Activated naive CD4-positive, alpha-beta T cell treated with anti-CD3 and anti-CD28 coated beads for 36 hours (primary cell): ENCODE measurements at places on chromosomes 4 and X. TPM values are rescaled to one million over a fixed set of nuclear protein-coding genes. Genes with fewer than 3 reads are reported as not detected.

GRCh38 chrX:42988700-42989099 lies 210.7 kb upstream of the PPP1R2C start:
- no peak for DNase-seq

DNA sequence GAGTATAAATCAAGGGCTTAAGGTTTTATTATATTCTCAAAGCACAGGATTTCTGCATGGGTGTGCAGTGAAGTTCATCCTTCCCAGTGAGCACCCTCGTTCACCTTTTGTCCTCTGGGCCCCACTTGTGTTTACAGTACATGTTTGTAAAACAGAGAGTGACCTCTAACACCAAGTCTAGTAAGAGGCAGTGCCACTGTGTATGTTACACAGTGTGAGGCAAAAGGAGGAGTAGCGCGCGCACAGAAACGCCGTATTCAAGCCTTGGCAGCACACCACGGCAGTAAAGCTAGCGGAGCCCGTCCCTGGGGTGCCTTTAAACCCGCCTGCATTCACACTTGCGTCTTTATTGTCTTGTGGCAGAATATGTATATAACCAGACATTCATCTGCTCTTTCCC lies 51.9 kb downstream of the CCNI start:
- DNase-seq, result no peak

The CCKAR gene
- total RNA-seq, result not detected

The FGFBP2 gene
- total RNA-seq, result not detected

The BMP3 gene
- not detected for total RNA-seq

- no peak for DNase-seq
Observed at GRCh38 chr4:113602646-113603228, 158.8 kb downstream of the CAMK2D start.

- no peak for DNase-seq
Observed at GRCh38 chr4:26368685-26369084, 47.9 kb downstream of the RBPJ start.

The PRSS12 gene
- not detected for total RNA-seq

DNA sequence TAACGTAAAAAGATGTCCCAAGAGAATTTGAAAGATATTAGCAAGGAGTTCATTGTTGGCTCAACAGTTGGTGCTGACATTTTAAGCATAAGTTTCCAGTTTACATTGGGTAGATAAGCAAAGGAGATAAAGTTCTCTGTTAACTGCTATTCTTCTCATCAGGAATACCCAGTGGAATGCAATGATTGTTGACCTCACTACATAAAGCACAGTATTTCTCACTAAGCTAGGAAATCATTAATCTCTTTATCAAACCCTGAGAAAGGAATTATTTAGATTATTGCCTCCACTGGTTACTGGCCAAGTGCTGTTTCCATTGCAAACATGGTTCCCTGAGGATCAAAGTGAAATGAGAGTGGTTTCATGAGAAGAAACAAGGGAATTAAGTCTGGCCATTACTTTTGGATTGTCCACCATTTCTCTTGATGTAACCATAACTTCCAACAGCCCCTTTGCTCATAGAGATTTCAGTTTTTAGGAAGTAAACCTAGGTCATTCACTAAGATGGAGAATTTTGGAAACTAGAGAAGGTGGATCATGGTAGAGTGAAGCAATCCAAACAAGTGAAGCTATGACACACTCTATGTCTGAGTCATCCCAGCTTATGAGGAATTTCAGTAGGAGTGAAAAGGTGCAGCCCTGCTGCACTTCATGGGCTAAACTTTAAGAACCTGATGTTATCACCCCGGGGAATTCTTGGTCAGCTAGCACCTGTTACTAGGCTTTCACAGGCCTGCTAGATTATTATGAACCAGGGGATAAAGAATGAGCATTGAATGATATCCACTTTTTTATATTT lies 163.4 kb downstream of the AREG start:
- no peak for DNase-seq

GRCh38 chrX:31962256-31962655 lies 890.4 kb upstream of the FTHL17 start:
- no peak for DNase-seq

GRCh38 chr4:110106931-110107296 lies 91.5 kb downstream of the ELOVL6 start:
- no peak for DNase-seq

The AFM gene
- total RNA-seq, result not detected

- DNase-seq, result no peak
Observed at GRCh38 chr4:26009502-26009901, 95.5 kb downstream of the SMIM20 start.

GRCh38 chr4:114986133-114986532 lies 127.3 kb downstream of the NDST4 start:
- DNase-seq, result no peak

DNA sequence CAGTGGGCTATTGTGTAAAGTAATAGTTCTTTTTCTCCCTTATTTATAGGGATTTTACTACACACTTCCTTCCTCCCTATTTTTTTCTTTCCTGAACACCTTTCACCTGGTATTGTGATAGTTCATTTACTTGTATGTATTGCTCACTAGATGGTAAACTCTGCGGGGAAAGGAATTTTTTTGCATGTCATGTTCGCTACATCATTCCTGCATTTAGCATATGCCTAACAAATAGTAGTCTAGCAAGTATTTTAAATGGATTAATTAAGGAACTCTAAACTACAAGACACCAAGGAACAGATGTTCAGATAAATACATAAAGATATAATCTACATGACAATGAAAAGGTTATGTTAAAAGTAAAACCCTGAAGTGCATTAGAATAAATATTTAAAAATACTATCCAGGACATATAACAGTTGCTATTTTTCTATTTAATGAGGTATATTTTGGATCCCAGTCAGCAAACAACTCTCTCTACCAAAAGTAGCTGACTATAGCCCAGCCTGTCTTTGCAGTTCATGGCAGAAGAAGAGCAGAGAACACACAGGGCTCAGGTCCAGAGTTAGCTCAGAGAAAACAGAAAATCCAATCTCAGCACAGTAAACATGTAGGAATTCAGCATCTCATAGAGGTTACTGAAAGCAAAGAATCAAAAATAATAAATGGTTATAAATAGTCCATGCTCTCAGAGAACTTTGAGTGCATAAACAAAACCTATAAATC lies 87.8 kb downstream of the PACRGL start:
- DNase-seq, result no peak

DNA sequence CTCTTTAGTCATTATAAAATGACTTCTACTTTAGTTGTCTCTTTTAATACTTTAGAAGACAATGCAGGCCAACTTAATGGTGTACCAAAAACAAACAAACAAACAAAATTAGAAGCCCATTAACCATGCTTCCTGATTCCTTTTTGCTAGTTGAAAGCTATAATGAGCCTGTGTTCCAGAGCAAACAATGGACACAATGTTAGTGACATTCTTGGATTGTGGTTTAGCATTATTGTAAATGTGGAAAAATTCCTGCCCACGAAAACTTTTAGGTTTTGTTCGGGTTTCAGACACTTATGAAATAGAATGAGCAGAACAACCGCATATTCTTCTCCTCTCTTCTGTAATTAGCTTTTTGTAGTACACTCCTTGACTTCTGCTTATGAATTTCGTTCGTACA lies 1682.7 kb upstream of the PCDH7 start:
- DNase-seq, result no peak

DNA sequence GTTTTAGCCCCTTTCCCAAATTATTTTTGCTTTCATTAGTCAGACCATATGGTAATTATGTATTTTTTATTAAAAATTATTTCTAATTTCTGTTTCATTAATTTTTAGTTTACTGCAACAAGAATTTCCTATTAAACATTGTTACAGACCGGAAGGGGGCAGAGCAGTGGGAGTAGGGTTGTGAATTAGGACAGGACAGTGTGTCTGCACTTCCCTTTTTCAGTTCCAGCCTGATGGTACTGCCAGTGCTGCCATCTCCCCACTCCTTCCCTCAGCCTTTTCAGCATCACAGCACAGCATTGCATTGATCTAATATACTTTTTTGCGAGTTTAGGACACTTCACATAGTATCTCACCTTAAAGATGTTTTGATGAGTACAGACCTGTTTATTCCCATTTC lies 76.5 kb downstream of the STIM2 start:
- no peak for DNase-seq

The SYTL5 gene
- total RNA-seq, result not detected

The EPGN gene
- not detected for total RNA-seq

DNA sequence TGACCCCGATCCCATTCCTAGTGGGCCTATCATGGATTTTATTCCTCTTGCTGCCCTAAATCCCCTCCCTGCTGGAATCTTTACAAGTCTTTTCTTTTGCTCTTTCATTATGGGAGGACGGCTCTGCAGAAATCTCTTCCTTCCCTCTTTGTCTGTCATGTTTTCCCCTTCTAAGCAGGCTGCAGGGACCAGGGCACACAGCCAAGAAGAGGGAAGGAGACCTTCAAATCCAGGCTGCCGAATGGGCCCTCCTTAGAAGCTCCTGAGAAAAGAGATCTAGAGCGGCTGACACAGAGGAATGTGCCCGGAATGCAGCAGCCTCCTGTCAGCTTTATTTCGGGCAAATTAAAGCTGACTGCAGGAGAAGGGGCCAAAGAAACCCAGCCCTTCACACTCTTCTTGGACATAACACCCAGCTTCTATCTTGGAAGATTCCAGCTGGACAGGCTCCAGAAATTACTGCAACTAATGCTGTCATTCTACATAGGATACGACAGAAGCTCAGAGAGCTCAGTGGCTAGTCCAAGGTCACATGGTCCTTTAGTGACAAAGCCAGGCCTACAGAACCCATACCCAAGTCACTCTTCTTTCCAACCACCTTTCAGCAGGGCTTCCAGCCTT lies 187.8 kb upstream of the NHS start:
- no peak for DNase-seq
